Osteoblast (primary cell): ENCODE measurements at places on chromosomes 11 and 22. TPM values are rescaled to one million over a fixed set of nuclear protein-coding genes. Genes with fewer than 3 reads are reported as not detected.

DNA sequence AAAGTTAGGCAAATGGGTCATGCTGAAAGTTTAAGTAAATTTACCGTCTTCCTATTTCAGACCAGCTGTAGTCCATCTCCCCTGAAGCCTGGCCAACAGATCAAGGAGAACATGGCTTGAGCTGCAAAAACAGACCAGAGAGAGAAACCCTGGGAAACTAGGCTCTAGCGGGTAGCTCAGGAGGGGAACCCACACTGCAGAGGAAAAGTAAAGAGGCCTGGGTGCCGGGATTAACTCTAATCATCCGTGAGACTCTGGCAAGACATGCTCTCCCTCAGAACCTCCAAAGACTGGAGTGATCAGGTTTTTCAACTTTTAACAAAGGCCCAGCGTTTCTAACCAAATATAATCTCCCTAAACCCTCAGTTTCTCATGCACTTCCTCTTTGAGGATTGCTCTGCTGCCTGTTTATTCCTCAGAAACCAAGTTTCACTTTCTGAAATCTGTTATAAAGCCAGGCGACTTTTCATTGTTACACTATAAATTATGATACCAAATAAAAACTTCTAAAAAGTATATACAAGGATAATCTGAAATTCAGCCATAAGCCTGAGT, 67.5 kb downstream of the GAB2 start:
- DNase-seq = no peak

The TPBGL gene
- total RNA-seq = not detected in 2 replicates

DNA sequence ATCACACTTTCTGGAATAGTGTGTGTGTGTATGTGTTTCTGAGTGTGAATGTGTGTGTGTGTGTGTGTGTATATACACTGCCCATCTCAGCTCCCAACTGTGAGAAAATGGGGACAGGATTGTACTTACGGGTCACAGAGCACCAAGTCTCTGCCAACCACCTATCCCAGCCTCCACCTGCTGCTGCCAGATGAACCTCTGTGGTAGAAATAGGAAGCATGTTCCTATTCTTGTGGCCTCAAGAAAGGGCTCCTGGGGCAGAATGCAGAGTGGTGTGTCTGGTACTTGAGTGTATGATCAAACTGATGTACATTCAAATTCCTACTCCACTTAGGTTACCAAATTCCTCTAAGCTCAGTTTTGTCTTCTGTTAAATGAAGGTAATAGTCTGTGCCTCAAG, 14.6 kb downstream of the UBASH3B start:
- DNase-seq = no peak

GRCh38 chr11:134287561-134287960, 11.4 kb downstream of the GLB1L3 start:
- DNase-seq = no peak

The RBMXL2 gene
- not detected in 2 replicates for total RNA-seq

The LMO2 gene
- 1.4 and 2.1 TPM in 2 replicates for total RNA-seq

- DNase-seq = no peak
Measured at GRCh38 chr11:66119348-66120133, 49.5 kb downstream of the PACS1 start.

DNA sequence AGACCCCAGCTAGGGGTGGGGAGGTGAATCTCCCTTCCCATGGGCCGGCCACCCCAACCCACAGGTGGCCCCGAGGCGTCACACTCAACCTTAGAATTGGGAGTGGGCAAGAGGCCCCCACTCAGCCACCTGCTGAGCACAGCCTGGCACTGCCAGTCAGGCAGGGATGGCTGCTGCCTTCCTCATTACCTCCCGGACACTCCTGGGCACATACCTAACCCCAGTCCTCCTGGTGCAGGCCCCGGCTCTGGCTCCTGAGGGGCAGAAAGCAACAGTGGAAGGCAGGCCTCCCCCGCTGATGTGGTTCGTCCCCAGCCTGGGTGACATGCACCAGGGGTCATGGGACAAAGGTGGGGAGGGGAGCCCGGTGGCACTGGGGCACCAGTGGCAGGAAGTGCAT, 103.6 kb downstream of the MPPED1 start:
- peak; percentile 62 for DNase-seq
